ENCODE measurements at places on chromosomes 6 and 20.

- H3K4me1 ChIP-seq = peaks cover 34% of the 10 kb centered on the region
- no peak for DNase-seq
- H3K36me3 ChIP-seq = peaks cover 4% of the 10 kb centered on the region
- H3K27ac ChIP-seq = no peak overlapping the region
- no peak overlapping the region for H3K4me3 ChIP-seq
Measured at GRCh38 chr20:58884966-58885365, 32.5 kb downstream of the GNAS start.

DNA sequence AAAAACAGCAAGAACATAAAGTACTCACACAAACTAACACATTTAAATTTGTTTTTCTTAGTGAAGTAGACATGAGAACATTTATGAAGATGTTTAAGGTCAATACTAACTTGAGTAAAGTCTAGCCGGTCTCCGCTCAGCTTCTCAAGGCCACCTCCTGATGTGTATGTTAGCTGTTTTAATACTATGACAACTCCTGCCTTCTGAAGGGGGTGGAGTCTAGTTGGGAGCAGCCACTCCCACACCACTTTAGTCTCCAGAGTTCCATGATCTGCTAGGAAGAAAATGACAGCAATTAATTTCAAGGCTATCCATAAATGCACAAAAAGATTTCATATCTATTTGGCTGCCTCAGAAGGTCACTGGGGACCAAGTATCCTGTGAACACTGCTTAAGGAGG, at the start of gene GSTA3:
GSTA3 (minus strand) TSS at position 168 of the 400 bp plus-strand sequence. CDS start 3,864 bp downstream, outside the sequence.
- no peaks in the 10 kb centered on the region for H3K4me1 ChIP-seq
- H3K27ac ChIP-seq = no peak within 1 kb of the TSS
- H3K36me3 ChIP-seq = no peaks in the 10 kb centered on the region
- H3K27me3 ChIP-seq = no peaks in the 10 kb centered on the region
- no peak for DNase-seq

GRCh38 chr6:6610031-6610591, 21.6 kb downstream of the LY86 start:
- H3K36me3 ChIP-seq = no peaks in the 10 kb centered on the region
- no peaks in the 10 kb centered on the region for H3K27me3 ChIP-seq
- H3K27ac ChIP-seq = no peak overlapping the region
- no peaks in the 10 kb centered on the region for H3K4me1 ChIP-seq
- no peak overlapping the region for H3K4me3 ChIP-seq

DNA sequence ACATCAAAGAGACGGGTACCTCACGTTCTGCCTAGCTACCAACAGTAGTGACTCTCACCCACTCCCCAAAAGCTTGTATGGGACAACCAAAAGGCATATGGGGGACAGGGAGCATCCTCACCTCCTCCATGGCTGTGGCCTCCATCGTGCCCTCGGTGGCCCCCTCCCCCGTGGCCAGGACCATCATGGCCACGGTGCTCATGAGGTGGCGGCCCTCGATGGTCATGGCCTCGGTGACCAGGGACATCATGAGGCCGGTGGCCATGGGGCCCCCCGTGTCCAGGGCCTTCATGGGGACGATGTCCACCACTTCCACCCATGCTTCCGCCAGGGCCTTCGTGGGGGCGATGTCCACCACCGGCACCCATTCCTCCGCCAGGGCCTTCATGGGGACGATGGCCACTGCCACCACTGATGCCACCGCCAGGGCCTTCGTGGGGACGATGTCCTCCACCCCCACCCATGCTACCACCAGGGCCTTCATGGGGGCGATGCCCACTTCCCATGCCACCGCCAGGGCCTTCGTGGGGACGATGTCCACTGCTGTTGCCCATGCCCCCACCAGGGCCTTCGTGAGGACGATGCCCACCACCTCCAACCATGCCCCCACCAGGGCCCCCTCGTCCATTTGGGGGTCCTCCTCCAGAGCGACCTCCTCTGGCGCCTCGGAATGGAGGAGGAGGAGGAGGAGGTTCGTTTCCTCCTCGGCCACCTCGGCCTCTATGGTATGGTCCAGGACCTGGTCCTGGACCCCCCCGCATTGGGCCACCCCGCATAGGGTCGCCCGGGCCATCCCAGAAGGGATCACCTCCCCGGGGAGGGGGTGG, 15.0 kb downstream of the PPP1R10 start:
- no peak overlapping the region for H3K4me3 ChIP-seq
- peaks cover 49% of the 10 kb centered on the region for H3K36me3 ChIP-seq
- H3K4me1 ChIP-seq = peaks cover 5% of the 10 kb centered on the region
- no peak for DNase-seq

GRCh38 chr6:108768792-108769524, 79.3 kb upstream of the ARMC2 start:
- peaks cover 10% of the 10 kb centered on the region for H3K27me3 ChIP-seq
- no peaks in the 10 kb centered on the region for H3K4me1 ChIP-seq
- H3K4me3 ChIP-seq = no peak overlapping the region
- H3K27ac ChIP-seq = no peak overlapping the region

DNA sequence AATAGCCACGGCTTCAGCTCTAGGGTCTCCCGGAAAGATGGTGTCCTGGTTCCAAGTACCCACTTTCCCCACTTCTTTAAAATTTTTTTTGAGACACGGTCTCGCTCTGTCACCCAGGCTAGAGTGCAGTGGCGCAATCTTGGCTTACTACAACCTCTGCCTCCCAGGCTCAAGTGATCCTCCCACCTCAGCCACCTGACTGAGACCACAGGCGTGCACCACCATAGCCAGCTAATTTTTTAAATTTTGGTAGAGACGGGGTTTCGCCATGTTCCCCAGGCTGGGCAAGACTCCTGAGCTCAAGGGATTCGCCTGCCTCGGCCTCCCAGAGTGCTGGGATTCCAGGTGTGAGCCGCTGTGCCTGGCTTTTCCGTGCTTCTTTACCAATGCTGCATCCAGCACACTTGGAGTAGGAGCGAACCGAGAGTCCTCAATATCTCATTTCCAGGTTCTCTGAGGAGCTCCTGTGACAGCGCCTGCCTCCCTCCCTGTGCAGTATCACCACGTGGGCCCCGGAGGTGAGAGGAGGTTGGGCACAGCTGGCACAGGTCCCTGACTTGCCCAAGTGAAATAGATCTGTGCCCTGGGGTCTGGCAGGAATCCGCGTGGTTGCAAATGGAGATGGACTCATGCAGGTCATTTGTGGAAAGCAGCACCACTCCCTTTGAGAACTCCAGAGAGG, 37.3 kb downstream of the EZR start:
- H3K4me3 ChIP-seq = peak overlapping the region; percentile 68
- peak overlapping the region; percentile 96 for H3K27ac ChIP-seq
- H3K36me3 ChIP-seq = peaks cover 58% of the 10 kb centered on the region
- peaks cover 18% of the 10 kb centered on the region for H3K4me1 ChIP-seq

- peak overlapping the region; percentile 100 for H3K4me3 ChIP-seq
- peaks cover 26% of the 10 kb centered on the region for H3K4me1 ChIP-seq
- no peak for DNase-seq
- H3K27me3 ChIP-seq = no peaks in the 10 kb centered on the region
Measured at GRCh38 chr6:13708736-13709135, 2.9 kb downstream of the RANBP9 start.

DNA sequence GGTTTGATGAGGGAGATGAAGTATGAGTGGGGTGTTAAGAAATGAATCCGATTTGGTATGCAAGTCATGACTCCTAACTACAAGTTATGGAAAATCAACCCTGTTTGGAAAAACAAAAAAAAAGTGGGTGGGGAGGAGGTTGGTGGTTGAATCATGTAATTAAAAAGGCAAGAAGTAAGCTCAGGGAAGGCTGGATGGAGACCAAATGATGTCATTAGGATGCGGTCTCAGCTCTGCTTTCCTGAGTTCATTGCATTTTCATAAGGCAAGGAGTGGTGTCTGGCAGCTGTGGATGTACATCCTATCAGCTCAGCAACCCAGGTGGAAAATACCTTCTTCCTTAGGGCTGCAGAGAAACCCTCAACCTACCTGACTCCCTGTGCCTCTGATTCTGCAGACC, 60.4 kb upstream of the AKAP12 start:
- peaks cover 5% of the 10 kb centered on the region for H3K4me1 ChIP-seq
- no peak for DNase-seq
- H3K4me3 ChIP-seq = no peak overlapping the region
- H3K27me3 ChIP-seq = no peaks in the 10 kb centered on the region
- no peaks in the 10 kb centered on the region for H3K36me3 ChIP-seq
- no peak overlapping the region for H3K27ac ChIP-seq

DNA sequence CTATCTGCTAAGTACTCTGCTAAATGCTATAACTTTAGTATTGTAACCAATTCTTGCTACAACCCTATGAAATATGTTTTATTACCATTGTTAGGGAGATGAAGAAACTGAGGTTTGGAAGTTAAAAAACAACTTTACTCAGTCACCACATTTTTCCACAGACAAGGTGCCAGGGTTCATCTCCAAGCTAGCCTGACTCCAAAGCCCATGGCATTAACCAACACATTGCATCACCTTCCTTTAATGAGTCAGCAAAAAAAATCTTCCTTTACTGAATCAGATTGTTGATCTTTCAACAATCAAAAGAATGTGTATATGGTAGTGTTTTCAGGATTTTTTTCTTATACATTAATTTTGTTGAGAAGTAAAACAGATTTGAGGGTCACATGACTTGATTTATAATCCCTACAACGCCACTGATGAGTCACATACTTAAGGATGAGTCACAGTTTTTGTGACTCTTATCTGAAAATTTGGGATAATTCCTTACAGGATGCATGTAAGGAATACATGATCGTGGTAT, 41.5 kb downstream of the MAN1A1 start:
- H3K4me3 ChIP-seq = peak overlapping the region; percentile 4
- peaks cover 9% of the 10 kb centered on the region for H3K36me3 ChIP-seq
- H3K27ac ChIP-seq = peak overlapping the region; percentile 57
- peaks cover 33% of the 10 kb centered on the region for H3K4me1 ChIP-seq

- no peak for DNase-seq
- peaks cover 73% of the 10 kb centered on the region for H3K27me3 ChIP-seq
- H3K4me1 ChIP-seq = peaks cover 3% of the 10 kb centered on the region
- no peaks in the 10 kb centered on the region for H3K36me3 ChIP-seq
- peak overlapping the region; percentile 92 for H3K4me3 ChIP-seq
Measured at GRCh38 chr6:50815436-50816114, 3.1 kb upstream of the TFAP2B start.

- H3K27ac ChIP-seq = no peak overlapping the region
- no peak overlapping the region for H3K4me3 ChIP-seq
- H3K27me3 ChIP-seq = no peaks in the 10 kb centered on the region
- no peaks in the 10 kb centered on the region for H3K36me3 ChIP-seq
- H3K4me1 ChIP-seq = peaks cover 10% of the 10 kb centered on the region
Measured at GRCh38 chr6:130970839-130971410, 92.1 kb downstream of the EPB41L2 start.

DNA sequence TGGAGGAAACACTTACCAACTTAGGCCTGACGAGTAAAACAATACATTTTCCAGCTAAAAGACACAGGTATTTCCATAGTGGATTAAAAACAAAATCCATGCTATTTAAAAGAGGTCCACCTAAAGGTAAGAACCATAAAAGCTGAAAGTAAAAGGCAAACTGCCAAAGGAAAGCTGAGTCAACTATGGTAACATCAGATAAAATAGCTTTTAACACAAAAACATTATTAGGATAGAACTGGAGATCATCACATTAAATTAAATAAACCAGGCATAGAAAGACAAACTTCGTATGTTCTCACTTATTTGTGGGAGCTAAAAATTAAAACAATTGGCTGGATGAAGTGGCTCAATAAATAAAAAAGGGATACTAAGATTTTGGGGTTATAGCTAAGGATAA, 166.8 kb upstream of the SLC22A16 start:
- H3K27ac ChIP-seq = no peak overlapping the region
- H3K4me1 ChIP-seq = no peaks in the 10 kb centered on the region
- peaks cover 23% of the 10 kb centered on the region for H3K36me3 ChIP-seq

DNA sequence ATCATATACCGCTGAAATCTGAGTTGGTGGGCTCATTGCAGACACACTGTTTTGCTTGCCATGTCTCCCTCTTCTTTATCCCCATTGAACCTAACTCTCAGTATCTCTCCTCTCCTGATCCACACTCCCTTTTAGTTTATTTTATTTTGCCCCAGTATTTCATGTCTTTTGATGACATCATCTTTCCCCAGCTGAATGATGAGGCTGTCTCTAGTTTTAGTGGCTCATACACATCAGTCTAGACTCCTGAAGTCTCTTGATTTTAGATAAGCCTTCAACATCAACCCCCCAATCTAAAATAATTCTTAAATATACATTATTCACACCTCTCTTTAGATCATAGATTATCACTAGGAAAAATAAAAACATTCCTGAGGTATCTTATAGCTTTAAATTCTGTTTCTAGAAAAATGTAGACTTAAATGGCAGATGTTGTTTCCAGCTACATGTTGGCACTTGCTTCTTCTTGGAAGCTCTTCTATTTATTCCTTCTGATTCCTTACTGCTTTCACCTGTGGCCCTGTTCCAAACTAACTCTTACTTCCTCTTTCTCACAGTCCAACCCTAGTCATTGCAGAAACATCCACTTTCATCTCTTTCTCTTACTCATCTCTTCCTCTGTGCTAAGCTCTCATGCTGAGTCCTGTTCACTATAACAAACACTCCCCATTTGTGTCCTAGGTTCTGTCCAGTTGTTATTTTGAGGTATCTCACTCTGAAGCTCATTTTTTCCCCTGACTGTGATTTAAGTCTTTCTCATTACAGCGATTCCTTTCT, 191.9 kb upstream of the SLC35B3 start:
- H3K4me3 ChIP-seq = no peak overlapping the region
- H3K27ac ChIP-seq = no peak overlapping the region
- H3K36me3 ChIP-seq = peaks cover 1% of the 10 kb centered on the region
- H3K27me3 ChIP-seq = no peaks in the 10 kb centered on the region

DNA sequence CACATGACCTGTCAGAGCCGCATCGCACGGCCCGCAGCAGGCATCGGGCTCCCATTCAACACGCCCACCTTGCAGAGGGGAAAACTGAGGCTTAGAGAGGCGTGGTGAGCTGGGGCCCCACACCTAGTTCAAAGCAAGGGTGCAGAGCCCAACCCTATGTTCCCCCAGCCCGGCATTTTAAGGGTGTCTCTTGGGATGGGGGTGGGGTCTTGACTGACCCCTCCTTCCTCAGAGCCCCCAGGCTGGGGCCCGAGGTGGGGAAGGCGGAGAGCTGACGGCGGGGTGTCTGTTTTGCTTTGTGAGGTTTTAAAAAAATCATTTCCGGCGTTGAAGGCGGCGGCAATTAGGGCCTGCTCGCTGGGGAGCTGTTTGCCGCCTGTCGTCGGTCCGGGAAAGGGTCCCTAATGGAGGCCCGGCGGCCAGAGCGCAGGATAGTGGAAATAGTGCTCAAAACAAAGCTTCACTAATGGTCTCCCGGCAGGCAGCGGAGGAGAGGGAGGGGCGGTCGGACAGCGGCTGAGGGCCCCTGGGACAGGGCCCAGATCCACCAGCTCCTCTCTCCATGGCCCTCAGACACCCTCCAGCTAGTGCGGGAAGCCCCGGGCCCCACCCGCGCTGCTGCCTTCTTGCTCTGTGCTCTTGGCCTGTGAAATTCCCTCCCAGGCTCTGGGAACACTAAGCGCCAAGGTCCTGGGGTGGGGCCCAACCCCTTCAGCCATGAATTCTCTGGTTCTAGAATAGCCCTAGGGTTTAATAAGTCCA, 11.9 kb downstream of the VSTM2L start:
- peaks cover 52% of the 10 kb centered on the region for H3K27me3 ChIP-seq
- H3K27ac ChIP-seq = peak overlapping the region; percentile 53
- H3K36me3 ChIP-seq = no peaks in the 10 kb centered on the region
- H3K4me3 ChIP-seq = peak overlapping the region; percentile 82
- no peak for DNase-seq
- peaks cover 56% of the 10 kb centered on the region for H3K4me1 ChIP-seq

- H3K4me3 ChIP-seq = no peak overlapping the region
- no peaks in the 10 kb centered on the region for H3K36me3 ChIP-seq
- no peak overlapping the region for H3K27ac ChIP-seq
- DNase-seq = no peak
Measured at GRCh38 chr20:57785061-57785460, 75.2 kb upstream of the PMEPA1 start.

- no peak for DNase-seq
- H3K4me1 ChIP-seq = no peaks in the 10 kb centered on the region
- no peak overlapping the region for H3K4me3 ChIP-seq
- no peaks in the 10 kb centered on the region for H3K36me3 ChIP-seq
Measured at GRCh38 chr6:64497634-64498033, 862.0 kb downstream of the PHF3 start.
